ENCODE measurements at places on chromosomes 5 and 9.

DNA sequence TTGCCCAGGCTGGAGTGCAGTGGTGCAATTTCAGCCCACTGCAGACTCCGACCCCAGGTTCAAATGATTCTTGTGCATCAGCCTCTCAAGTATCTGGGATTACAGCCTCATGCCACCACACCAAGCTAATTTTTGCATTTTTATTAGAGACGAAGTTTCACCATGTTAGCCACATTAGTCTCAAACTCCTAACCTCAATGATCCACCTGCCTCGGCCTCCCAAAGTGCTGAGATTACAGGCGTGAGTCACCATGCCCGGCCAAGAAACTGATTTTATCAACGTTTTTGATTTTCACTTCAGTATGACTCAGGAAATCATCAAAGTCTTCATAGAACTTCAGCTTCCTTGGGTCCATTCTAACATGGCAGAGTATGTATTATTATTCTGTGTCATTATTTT is 125.4 kb downstream of the GABRG2 start:
- DNase-seq: no peak

- DNase-seq: no peak
Observed at GRCh38 chr9:5448461-5449435, 1.6 kb upstream of the CD274 start.

GRCh38 chr5:157828944-157829639 is 29.9 kb downstream of the CLINT1 start:
- DNase-seq: no peak

- no peak for DNase-seq
Observed at GRCh38 chr9:15711931-15712330, 159.1 kb downstream of the CCDC171 start.

GRCh38 chr5:125834438-125835115 is 588.6 kb upstream of the GRAMD2B start:
- no peak for DNase-seq

GRCh38 chr9:94096819-94097577 is 12.7 kb downstream of the PTPDC1 start:
- DNase-seq: no peak

GRCh38 chr5:179217956-179218942 is 127.0 kb downstream of the ADAMTS2 start:
- DNase-seq: no peak

DNA sequence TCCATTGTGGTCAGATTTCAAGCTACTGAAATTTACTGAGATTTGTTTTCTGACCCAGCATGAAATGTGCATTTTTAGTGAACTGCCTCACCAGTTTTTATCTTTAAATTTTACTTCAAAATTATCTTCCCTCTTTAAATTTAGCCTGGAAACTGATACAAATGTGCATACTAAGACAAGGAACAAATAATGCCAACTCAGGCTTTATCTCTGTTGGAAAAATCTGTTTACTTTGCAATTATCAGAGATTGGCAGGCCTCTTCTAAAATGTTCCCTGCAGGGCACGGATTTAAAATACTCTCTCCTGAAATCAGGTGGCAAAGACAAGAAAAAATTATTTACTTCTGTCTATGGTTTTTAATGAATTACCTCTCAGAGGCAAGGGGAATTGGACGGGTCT is 151.0 kb upstream of the PTCH1 start:
- DNase-seq: no peak

DNA sequence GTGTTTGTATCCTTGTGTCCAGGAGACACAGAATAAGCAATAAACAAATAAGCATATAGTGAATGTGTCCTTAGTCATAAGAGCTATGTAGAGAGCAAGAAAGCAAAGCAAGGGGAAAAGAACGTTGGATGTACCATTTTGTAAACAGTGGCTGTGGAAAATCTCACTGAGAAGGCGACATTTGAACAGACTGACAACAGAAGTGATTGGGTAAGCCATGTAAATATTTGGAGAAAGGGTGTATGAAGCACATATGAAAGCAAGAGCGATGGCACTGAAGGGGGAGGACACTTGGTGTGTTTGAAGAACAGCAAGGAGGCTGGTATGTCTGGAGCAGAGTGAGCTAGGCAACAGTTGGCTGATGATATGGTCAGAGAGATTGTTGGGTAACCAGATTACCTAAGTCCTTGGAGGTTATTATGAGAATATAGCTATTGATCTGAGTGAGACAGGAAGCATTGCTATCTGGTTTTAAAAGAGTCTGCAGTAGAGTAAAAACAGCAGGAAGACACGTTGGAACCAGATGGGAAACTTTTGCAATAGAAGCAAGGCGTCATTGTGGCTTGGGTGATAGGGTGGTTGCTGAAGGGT is 115.5 kb upstream of the IL7R start:
- DNase-seq: no peak

- no peak for DNase-seq
Observed at GRCh38 chr5:166845044-166845443, 1446.4 kb upstream of the WWC1 start.

- DNase-seq: no peak
Observed at GRCh38 chr5:157566902-157567489, 8.6 kb downstream of the ADAM19 start.

- no peak for DNase-seq
Observed at GRCh38 chr5:56674441-56674840, 140.9 kb upstream of the MAP3K1 start.

GRCh38 chr5:132099076-132099748 is 25.6 kb downstream of the CSF2 start:
- DNase-seq: no peak

- no peak for DNase-seq
Observed at GRCh38 chr5:65248896-65249295, 232.8 kb downstream of the ADAMTS6 start.

DNA sequence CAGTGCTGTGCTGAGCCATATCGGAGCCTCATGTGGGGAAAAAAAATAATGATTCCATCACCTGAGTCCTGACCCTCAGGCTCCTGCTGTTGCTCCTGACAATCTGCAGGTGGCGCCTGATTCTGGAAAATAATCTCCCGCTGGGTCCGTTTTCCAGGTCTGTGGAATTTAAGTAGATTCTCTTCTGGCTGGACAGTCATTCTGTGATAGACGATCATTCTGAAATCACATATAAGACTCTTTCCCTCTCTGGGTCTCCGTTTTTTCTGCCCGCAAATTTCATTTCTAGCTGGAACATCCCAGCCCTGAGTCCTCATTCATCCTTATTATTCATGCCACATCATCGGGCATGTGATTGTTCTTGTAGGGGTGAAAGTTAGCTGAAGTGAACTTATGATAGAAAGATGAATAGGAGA is 22.1 kb upstream of the STXBP1 start:
- DNase-seq: no peak

DNA sequence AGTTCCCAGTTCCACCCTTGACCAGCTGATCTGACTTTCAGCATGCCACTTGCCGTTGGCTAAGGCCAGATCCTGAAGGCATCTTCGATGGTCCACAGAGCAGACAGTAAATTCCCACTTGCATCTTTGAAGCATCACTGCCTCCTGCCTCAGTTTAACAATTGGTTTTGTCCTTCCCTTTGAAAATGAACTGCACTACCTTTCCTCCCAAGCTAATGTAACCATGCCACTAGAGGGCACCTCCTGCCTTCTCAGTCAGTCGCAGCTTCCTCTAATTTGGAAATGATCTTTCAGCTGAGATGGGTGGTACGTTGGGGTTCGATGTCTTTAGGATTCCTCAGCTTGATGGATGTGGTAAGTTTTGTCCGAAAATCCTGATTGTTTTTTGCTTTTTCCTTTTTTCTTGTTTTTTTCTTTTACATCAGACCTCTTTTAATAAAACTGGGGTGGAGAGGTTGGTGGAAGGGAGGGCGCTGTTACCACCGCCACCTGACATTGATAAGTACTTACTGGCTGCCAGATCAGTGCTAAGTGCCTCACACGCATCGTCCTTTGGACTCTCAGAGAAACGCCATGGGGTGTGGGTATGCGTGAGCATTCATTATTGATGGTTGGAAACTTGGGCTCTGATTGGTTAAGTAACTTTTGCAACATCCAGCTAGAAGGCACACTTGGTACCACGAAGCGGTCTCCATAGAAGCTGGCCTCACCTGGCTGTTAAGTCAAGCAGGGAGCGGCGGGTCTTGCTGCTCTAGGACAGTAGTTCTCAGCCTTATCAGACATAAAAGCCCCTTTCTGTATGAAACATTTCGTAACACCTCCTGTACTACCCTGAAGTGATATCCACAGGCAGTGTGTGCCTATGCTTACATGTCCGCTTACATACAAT is 16.9 kb downstream of the PTTG1 start:
- DNase-seq: peak; percentile 6

DNA sequence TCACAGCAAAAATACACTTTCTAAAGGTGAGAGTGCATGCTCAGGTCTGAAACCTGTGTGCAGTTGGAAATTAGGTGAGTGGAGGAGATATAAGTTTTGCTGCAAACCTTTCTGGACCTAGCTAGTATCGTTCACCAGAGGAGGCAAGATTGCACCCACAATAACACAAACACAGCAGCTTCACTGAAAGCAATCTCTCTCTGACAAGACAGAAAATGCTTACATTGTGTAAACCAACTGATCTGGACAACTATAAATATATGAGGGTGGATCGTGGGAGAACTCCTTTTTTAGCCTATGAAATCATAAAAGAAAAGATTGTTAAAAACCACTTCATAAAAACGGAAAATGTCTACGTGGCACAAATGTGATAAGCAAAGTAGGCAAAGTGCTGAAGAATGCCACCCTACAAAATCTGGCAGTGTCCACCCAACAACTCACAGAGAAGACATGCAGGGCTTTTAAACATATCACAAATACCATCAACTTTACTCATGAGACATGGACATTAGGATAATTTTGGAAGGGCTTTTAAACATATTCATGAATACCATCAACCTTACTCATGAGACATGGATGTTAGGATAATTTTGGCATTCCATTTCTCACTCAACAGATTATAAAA is 134.3 kb downstream of the CDH18 start:
- no peak for DNase-seq

All from NCI-H1048 (cell line).